Natural killer cell (primary cell): ENCODE measurements at places on chromosomes 13 and 19. TPM values are rescaled to one million over a fixed set of nuclear protein-coding genes. Genes with fewer than 3 reads are reported as not detected.

Gene TRPC4
- total RNA-seq: not detected

Gene CCL25
- not detected for total RNA-seq

Gene B3GLCT
- total RNA-seq: 6.0 TPM

Gene RNF113B
- total RNA-seq: not detected

Gene CFAP97D2
- 7.7 TPM for total RNA-seq

Gene SSC5D
- total RNA-seq: 0.68 TPM

Gene NRTN
- total RNA-seq: not detected

Gene PRKCG
- total RNA-seq: 1.5 TPM

Gene GNA15
- total RNA-seq: 8.4 TPM

Gene RXFP2
- not detected for total RNA-seq

Gene GJB2
- 0.40 TPM for total RNA-seq

Gene DAND5
- total RNA-seq: not detected

Gene ASF1B
- total RNA-seq: 5.5 TPM

Gene KLK15
- total RNA-seq: not detected

Gene SOX1
- not detected for total RNA-seq

Gene VSTM1
- 2.8 TPM for total RNA-seq

Gene SLITRK6
- total RNA-seq: not detected

Gene GGN
- not detected for total RNA-seq

Gene MAB21L1
- not detected for total RNA-seq

Gene NLRP7
- total RNA-seq: not detected

Gene UBE2L5
- total RNA-seq: not detected

Gene TMEM59L
- not detected for total RNA-seq

Gene MBD3L2
- not detected for total RNA-seq

Gene KLK1
- not detected for total RNA-seq

Gene LILRB2
- 23.7 TPM for total RNA-seq

Gene CALR3
- total RNA-seq: not detected

Gene HMG20B
- 52.1 TPM for total RNA-seq

Gene CACNG7
- total RNA-seq: not detected

Gene MRPL34
- 26.9 TPM for total RNA-seq

Gene ATP4B
- not detected for total RNA-seq

Gene PSG4
- not detected for total RNA-seq

Gene ZNF677
- total RNA-seq: 19.8 TPM

Gene CGB3
- total RNA-seq: not detected

Gene SELENOV
- not detected for total RNA-seq

Gene PHF11
- total RNA-seq: 111 TPM

Gene MAMSTR
- 0.98 TPM for total RNA-seq

Gene KIR3DL3
- not detected for total RNA-seq

Gene PDE4C
- not detected for total RNA-seq

Gene ZNF628
- 20.8 TPM for total RNA-seq

Gene RAB20
- total RNA-seq: 1.2 TPM

Gene ZNF418
- 13.3 TPM for total RNA-seq

Gene FGF14
- not detected for total RNA-seq

Gene IFNL2
- not detected for total RNA-seq

Gene CYP2A13
- total RNA-seq: not detected

Gene POU2F2
- total RNA-seq: 40.8 TPM

Gene OR10H1
- not detected for total RNA-seq

Gene KLK14
- 1.1 TPM for total RNA-seq

Gene CEACAM4
- 1.1 TPM for total RNA-seq

Gene CEACAM20
- total RNA-seq: not detected

Gene SIAH3
- not detected for total RNA-seq
